ENCODE measurements at places on chromosomes 2 and 18.

DNA sequence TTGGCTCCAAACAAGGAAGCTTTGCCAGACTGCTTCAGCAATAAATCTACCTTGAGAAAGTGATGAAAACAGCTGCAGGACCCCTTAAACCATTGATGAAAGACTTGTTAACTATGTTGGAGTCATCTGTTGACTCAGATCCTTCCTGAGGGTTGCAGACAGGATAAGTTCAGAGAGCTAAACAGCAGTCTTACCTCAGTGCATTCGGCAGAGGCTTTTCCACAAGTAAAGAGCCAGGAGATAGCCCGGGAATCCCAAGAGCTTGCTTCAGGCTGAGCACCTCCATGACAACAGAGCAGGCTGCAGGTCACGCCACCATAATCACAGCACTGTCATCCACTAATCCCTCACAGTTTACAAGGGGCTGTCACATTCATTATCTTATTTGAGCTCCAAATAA, 23.7 kb downstream of the KIAA2012 start:
- DNase-seq, result peak; percentile 2

DNA sequence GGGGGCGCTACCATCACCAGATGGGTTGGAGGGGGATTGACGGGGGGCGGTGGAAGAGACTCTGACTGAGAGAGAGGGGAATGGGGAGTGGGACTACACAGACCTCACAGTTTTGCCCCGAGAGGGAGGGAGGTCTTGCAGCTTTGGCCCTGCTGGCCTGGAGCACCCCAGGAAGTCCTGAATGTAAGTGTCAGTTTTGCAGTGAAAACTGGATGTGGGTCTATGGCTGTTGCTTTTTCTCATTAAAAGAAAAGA, 2.4 kb downstream of the TCF7L1 start:
- no peak for DNase-seq

GRCh38 chr18:54958704-54959625, at the start of gene CCDC68:
TSS of gene CCDC68 (minus strand) at chr18:54959461. CDS start at chr18:54942791, 16,670 bp downstream.
- peak; percentile 55 for DNase-seq

DNA sequence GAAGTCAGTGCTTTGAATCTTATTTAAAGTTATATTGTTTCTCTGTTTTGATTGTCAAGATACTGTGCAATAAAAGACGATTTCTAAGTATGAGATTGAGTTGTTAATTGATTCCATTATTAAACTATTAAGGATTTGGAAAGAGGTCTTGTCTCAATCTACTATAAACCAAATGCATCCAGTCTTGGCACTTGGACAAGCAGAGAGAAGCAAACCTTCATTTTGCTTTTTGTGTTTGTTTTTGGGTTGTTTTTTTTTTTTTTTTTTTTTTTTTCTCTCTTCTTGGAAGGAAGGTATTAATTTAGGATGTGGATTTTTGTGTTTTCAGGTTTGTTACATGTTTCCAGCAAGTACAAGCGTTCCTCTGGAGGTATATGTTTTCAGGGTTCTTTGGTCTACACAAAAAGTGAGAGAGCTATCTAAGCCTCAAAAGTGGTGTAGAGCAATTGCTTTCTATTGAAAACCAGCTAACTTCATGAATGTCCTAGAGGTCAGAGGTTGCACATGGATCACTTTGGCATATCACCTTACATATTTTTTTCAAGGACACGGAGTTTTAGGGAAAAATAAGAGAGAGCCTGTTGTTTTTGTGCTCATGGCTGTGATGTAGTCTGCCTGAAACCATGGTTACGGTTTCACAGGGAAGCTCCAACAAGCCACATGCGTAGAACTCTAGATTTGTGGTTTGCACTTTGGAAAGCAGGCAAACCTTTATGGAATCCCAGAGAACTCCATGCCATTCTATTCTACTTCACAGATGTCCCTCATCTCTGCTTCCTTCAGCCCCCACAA, 1.8 kb downstream of the PRKCE start:
- DNase-seq, result no peak

- no peak for DNase-seq
Observed at GRCh38 chr2:207960090-207960489, 65.2 kb downstream of the PLEKHM3 start.

DNA sequence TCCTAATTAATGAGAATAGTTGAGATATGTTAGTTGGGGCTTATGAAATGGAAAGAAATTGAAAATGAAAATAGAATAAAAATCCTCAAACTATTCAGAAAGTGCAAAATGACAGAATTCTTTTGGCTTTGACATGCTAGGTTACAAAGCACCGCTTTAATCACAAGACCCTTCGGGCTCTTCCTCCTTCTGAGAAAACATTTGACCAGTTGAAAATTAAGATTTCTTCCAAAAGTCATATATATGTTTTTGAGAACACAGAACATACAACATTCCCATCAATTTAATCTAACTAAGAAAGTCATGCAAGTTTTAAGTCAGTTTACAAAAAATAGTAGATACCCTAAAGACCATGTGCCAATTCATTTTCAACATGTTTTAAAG, 2.2 kb upstream of the SLC40A1 start:
- DNase-seq, result no peak

- DNase-seq, result no peak
Observed at GRCh38 chr2:3751806-3752205, 48.4 kb downstream of the DCDC2C start.

DNA sequence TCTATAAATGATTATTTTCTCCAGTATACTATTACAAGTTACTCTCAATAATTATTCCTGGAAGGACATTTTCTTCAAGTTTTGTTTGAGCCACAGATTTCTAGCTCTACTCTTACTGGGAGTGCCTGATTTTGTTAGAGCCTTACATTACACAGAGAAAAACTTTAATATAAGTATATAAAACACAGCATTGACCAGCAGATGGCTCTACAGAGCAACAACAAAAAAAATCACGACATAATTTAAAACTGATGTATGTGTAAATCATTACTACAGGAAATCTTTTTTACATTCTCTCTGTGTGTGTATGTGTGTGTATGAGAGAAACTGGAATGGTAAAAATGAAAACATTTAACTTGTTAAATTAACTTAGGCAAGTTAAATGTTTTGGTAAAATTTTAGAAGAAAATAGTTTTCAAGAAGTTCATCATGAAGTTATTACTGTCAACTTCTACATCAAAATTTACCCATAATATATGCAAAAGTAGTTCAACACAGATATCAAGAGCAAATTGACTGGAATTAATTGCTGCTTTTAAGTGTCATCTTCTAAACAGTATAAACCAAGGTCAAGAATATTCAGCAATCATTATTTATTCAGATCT, 103.3 kb downstream of the MDH1 start:
- DNase-seq, result peak; percentile 60

DNA sequence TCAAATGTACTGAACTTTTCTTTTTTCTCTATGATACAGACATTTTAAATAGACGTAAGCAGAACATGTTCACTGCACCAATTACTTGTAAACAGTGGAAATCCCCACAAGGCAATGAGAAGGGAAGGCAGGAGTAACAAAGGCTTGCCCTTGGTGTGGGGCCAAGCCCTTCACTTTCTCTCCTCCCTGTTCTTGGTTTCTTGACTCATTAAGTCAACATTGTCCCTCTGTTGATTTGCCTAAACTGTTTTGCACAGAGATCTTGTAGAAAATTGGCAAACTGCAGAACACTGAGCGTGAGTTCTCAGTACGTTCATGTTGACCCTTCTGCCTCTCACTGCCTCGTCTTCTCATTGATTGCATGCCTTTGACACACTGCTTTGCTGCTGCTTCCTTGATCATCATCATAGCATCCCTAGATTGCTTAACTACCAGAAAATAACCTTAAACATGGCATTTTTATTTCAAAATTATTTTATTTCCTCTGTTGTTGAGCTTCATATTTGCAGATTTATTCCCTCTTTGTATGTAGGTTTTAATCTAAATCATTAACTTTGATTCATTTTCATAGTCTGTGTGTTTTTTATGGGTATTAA, 257.7 kb downstream of the PTGR3 start:
- peak; percentile 82 for DNase-seq

DNA sequence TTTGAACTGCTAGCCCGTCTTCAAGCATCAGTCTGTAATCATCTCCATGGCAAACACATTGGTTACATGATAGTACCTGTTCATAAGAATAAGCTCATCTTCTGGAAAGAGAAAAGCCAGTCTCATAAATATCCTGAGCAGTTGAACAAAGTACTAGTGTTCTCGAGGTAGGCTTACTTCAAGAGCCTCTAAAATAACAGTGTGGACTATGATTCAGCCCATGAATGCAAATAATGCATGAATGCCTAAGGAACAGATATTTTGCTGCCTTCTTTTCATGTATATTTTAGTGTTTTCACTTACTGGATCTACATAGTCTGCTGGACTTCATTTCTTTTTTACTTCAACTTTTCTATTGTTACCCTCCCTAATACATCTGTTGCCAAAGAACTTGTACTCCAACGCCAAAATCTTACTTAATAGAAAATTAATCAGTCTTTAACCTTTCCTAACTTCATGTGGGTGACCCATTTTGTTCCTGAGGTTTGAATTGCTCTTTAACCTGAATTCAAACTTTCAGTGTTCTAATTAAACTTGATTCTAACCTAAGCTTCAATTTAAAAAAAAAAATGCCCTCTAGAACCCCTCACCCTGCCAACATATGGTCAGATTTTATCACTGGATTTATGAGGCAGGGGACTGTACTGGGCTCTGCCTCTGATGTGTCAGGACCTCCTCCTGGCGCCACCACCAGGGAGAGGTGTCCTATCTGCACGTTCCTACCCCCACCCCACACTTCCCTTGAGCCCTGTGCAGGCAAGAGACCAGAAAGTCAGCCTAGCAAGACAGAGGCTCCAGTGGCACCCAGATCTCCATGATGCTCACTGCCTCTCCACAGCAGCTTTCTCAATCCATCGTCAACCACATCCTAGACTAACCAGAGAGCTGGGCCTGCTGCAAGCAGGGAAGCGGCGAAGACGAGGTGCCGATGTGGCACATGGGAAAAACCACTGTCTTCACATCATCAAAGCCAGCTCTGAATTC, 264.7 kb upstream of the ID2 start:
- no peak for DNase-seq

GRCh38 chr2:33321236-33321771, 155.1 kb upstream of the RASGRP3 start:
- DNase-seq, result peak; percentile 19

Measured in epithelial cell of esophagus (primary cell).